Lung (tissue), 17 donors: ENCODE measurements at places on chromosomes 7 and 10. TPM values are rescaled to one million over a fixed set of nuclear protein-coding genes. Genes with fewer than 3 reads are reported as not detected.

Gene DENND2A
- 4.1 TPM for polyA plus RNA-seq

Gene LIPJ
- polyA plus RNA-seq = 0.02 TPM

Gene UTF1
- polyA plus RNA-seq = 0.06 TPM

- no peak for DNase-seq
Observed at GRCh38 chr10:119330342-119330741, 123.0 kb downstream of the GRK5 start.

GRCh38 chr10:131961777-131962662 lies 19.7 kb downstream of the BNIP3 start:
- no peak for DNase-seq

GRCh38 chr10:4177791-4178190 lies 392.8 kb upstream of the KLF6 start:
- DNase-seq = peak; percentile 64

DNA sequence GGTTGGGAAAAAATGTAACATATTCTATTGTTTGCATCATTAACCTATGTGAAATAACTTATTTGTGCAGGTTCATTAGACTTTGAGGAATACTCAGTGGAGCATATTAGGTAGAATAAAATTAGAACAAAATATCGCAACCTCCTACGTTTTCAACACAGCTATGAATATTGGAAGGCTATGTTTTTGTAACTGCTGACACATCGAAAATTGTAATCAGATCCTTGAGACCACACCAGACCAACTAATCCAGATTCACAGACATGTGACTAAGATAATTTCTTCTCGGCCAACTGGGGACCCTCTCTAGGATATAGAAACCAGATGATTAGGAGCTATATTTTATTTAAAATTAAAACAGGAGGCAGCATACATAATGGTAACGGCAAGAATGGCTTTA lies 77.5 kb upstream of the VWC2 start:
- DNase-seq = no peak

DNA sequence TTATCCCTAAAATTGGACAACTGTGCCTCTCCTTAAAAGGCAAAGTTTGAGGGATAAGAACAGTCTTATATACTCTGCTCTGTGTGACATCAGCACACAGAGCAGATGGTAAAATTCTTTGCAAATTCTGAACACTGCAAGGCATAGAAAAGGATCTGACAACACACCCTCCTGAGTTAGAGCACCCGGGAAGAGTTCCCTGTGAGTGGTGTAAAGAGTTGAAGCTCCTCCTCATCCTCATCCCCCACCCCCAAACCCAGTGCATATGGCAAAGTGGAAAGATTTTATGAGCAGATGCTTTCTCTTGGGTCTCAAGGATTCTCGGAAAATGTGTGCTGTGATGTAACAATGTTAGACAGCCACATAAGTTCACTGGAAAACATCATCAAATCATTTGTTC lies 40.0 kb upstream of the DGKI start:
- DNase-seq = no peak

- peak; percentile 74 for DNase-seq
Observed at GRCh38 chr7:100130608-100131453, 4.1 kb downstream of the MBLAC1 start.

DNA sequence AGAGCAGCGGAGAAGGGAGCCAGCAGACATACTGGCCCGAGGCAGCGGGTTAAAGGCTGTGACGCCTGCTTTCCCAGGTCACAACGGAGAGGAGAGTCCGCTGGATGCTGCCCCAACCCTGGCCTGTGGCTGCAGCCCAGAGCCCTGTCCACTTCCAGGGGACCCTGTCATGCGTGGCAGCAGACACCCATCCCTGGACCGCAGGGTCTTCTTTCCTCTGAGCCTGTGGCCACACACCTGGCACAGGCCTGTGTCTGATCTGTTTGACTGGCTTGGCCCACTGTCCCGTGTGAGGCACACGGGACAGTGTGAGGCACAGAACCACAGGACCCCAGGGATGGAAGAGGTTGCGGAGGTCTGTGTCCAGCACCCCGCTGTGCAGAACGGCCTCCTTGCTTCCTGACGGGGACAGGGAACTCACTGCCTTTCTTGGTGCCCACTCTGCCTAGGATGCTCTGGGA lies 42.4 kb downstream of the INSIG1 start:
- no peak for DNase-seq

DNA sequence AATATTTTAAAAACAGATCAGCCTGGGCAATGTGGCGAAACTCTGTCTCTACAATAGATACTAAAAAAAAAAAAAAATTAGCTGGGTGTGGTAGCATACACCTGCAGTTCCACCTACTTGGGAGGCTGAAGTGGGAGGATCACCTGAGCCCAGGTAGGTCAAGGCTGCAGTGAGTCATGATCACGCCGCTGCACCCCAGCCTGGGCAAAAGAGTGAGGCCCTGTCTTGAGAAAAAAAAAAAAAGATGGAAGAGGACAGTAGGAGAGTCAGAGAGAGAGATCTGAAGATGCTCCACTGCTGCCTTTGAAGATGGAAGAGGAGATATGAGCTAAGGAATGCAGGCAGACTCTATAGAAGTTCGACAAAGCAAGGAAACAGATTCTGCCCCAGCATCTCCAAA lies 181.9 kb downstream of the CALN1 start:
- DNase-seq = no peak

- DNase-seq = no peak
Observed at GRCh38 chr7:152052771-152053170, 27.3 kb downstream of the GALNT11 start.

DNA sequence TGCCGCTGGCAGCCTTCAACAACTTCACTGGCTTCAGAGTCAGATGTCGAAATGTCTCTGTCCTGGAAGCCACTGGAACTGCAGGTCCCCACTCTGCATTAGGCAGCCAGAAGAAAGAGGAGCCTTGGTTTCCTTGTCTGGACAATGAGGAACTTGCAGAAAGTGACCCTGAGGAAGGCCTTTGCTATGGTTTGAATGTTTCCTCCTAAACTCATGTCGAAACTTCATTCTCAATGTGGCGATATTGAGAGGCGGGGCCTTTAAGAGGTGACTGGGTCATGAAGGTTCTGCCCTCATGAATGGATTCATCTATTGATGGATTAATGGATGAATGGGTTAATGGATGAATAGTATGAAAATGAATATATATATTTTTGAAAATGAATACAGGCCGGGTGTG lies 61.6 kb upstream of the GPR26 start:
- no peak for DNase-seq

DNA sequence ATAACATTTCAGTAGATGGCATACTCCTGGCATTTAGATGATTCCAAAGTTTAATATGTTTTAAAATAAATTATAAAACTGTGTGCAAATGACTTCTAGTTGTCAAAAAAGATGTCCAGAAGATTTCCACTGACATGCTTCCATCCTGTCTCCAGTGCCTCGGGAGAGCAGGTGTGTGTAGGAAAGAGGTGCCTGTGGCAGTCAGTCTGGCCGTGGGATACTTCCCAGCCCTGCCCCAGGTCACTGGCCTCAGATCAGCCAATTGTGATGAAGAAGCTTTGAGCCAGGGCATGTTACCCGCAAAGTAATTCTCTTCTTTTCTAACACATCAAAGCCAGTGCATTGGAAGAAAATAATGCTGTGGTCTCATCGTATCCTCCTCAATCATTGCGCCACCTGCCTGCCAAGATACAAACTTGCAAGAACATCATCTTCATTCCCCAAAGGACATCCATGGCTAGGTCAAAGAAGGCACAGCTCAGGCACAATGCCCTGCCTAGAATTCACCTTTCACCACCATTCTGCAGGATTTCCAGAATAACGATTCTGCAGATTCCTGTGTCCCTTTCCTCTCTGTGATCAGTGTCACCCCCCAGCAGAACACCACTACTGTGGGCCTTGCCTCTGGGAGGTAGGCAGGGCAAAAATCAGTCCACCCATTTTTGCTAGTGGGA lies 6.3 kb upstream of the KCNMA1 start:
- peak; percentile 47 for DNase-seq
